ENCODE measurements at places on chromosomes 5 and 9.

- no peaks in the 10 kb centered on the region for H3K36me3 ChIP-seq
- no peaks in the 10 kb centered on the region for H3K4me1 ChIP-seq
- no peak overlapping the region for H3K27ac ChIP-seq
- no peak for DNase-seq
- no peaks in the 10 kb centered on the region for H3K27me3 ChIP-seq
Measured at GRCh38 chr9:8802242-8802641, 1002.7 kb upstream of the DMAC1 start.

GRCh38 chr9:91071184-91071990, 269.8 kb downstream of the SYK start:
- H3K36me3 ChIP-seq: no peaks in the 10 kb centered on the region
- no peaks in the 10 kb centered on the region for H3K27me3 ChIP-seq
- H3K27ac ChIP-seq: no peak overlapping the region
- DNase-seq: no peak
- no peaks in the 10 kb centered on the region for H3K4me1 ChIP-seq
- H3K4me3 ChIP-seq: no peak overlapping the region

GRCh38 chr5:74647096-74647495, 6.6 kb upstream of the ENC1 start:
- no peaks in the 10 kb centered on the region for H3K36me3 ChIP-seq
- no peak for DNase-seq
- no peaks in the 10 kb centered on the region for H3K27me3 ChIP-seq

- H3K27me3 ChIP-seq: no peaks in the 10 kb centered on the region
- no peak overlapping the region for H3K4me3 ChIP-seq
- H3K27ac ChIP-seq: no peak overlapping the region
- DNase-seq: no peak
Measured at GRCh38 chr5:42974536-42974935, 65.6 kb downstream of the ANXA2R start.

DNA sequence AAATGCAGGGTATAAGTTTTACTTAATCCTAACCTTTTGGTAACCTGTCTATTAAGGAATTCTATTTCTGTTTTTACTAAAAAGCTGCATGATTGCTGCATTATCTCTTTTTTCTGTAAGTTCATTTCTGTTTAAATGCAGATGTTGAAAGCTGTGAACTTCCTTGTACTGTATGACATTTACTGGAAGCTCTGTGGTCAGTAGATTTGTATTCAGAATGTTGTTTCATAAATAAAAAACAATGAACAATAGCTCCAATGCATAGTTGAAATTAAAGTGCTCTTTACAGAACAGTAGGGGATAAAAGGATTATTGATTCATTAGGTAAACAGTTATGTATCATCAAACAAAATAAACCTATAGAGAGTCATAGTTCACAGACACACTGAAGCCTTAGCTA, 46.5 kb upstream of the FKTN start:
- no peak overlapping the region for H3K4me3 ChIP-seq
- DNase-seq: no peak
- no peak overlapping the region for H3K27ac ChIP-seq
- peaks cover 4% of the 10 kb centered on the region for H3K36me3 ChIP-seq
